Left ventricle myocardium inferior (tissue), 1 donor: ENCODE measurements at places on chromosomes 2 and 18. TPM values are rescaled to one million over a fixed set of nuclear protein-coding genes. Genes with fewer than 3 reads are reported as not detected.
A peak's percentile ranks its signal among the peaks of the same experiment; 100 is the strongest.

SDC1 gene
- 0.41 TPM for total RNA-seq

KIF3C gene
- 2.0 TPM for total RNA-seq

GPR17 gene
- total RNA-seq = 0.16 TPM

EGR4 gene
- total RNA-seq = not detected

ASTL gene
- total RNA-seq = not detected

AP1S3 gene
- 0.47 TPM for total RNA-seq

MYO5B gene
- 0.44 TPM for total RNA-seq

- no peak overlapping the region for H3K27ac ChIP-seq
- no peak overlapping the region for H3K4me3 ChIP-seq
- peak; percentile 25 for DNase-seq
These were observed 3.2 kb downstream of the TEKT4 start for GRCh38 chr2:94874277-94874997.

- no peak overlapping the region for H3K4me3 ChIP-seq
- peaks cover 9% of the 10 kb centered on the region for H3K27me3 ChIP-seq
- H3K36me3 ChIP-seq = no peaks in the 10 kb centered on the region
These were observed 6.7 kb downstream of the MYO7B start for GRCh38 chr2:127542231-127542630.

- peaks cover 96% of the 10 kb centered on the region for H3K27me3 ChIP-seq
- DNase-seq = no peak
- H3K36me3 ChIP-seq = no peaks in the 10 kb centered on the region
- peaks cover 6% of the 10 kb centered on the region for H3K4me1 ChIP-seq
- peak overlapping the region; percentile 8 for H3K4me3 ChIP-seq
These were observed 44.7 kb downstream of the MC5R start for GRCh38 chr18:13868501-13869271.

DNA sequence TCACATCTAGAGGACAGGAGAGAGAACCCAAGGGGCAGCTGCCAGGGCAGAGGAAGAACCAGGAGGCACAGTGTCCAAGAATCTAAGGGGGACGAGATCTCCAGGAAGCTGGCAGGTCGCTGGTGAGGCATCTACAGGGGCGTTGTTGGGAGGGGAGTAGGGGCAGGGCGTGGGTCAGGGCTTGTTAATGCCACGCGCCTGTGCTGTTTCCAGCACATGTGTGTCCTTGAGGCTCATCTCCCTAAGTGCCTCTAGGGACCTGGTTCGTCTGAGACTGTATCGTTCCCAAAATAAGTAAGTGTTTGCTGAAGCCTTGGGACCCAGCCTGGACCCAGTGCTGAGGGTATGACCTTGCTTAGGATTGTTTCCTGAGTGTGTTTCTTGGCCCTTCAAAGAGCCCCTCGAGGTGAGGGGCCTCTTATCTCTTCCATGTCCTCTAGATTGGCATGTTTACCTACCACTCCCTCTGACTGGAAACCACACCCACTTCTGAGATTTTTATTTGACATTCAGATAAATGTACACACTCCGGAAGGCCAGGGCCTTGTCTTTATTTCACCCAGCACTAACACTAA is 22.2 kb downstream of the HK2 start:
- H3K36me3 ChIP-seq = peaks cover 3% of the 10 kb centered on the region
- no peak overlapping the region for H3K27ac ChIP-seq
- no peak for DNase-seq

DNA sequence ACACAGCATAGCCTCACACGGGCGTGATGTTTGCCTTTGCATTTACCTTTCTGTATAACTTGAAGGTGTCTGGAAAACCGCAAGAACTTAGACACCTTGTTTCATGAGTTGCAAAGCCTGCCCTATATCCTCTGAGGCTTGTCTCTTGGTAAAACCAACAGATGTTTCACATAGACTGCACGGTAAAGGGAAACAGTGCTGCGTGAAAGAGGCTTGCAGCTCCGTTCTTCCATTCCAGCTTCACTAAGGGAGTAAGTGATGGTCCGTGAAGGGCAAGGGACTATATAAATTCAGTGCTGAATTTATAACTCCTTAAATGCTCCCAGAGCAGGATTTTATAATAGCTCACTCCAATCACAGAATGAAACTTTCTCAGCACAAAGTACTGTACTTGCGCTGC is 360.5 kb downstream of the SOX11 start:
- H3K4me1 ChIP-seq = no peaks in the 10 kb centered on the region
- no peaks in the 10 kb centered on the region for H3K27me3 ChIP-seq
- no peak overlapping the region for H3K4me3 ChIP-seq
- H3K36me3 ChIP-seq = no peaks in the 10 kb centered on the region
- no peak overlapping the region for H3K27ac ChIP-seq

GRCh38 chr18:3660739-3661515 is 211.0 kb downstream of the TGIF1 start:
- no peak for DNase-seq
- no peak overlapping the region for H3K4me3 ChIP-seq
- H3K27me3 ChIP-seq = no peaks in the 10 kb centered on the region
- H3K27ac ChIP-seq = peak overlapping the region; percentile 28
- H3K4me1 ChIP-seq = peaks cover 4% of the 10 kb centered on the region
